Keratinocyte (primary cell): ENCODE measurements at places on chromosomes 12 and 14.

GRCh38 chr14:94171208-94171607 lies 2.9 kb upstream of the PPP4R4 start:
- peak; percentile 26 for DNase-seq

- DNase-seq, result no peak
Measured at GRCh38 chr12:25256826-25257225, 6.1 kb upstream of the KRAS start.

DNA sequence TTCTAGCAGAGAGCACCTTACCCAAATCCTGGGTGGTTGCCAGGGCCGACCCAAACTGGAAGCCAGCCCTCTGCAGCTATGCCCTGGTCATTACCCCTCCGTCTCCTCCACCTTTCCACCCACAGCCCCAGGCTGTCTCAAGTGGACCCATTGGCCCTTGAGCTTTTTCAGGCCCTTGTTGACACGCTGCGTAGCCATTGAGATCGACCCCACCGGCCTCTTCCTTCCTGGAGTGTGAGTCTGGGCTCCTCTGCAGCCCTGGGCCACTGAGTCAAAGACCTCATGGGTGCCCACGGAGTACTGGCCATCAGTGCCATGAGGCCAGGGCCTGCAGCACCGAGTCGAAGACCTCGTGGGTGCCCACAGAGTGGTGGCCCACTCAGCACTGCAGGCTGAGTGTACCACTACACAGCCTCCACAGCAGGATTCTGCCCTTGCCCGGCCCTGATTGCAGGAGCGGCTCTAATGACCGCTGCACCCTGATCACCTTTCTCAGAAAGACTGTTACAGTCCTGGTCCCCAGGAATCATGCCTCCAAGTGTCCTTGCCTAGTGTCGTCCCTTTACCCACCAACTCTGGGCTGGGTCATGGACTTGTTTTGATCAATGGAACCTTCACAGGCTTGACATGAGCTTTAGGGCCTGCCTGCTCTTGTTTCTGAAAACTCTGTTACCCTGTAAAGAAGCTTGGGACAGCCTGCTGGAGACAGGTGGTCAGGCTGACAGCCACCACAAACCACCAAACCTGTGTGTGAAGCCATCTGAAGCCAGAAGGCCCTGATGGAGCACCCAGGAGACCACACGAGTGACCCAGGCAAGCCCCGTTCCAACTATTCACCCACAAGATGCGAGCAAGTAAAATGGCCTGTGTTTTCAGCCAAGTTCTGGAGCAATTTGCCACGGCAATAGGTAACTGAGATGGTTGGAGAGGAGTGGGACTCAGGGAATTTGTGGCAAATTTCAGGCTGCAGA lies 39.6 kb upstream of the TRAF3 start:
- no peak for DNase-seq

- no peak for DNase-seq
Measured at GRCh38 chr12:64680235-64680634, 69.9 kb downstream of the RASSF3 start.

GRCh38 chr12:54475537-54475936 lies 2.1 kb upstream of the GTSF1 start:
- no peak for DNase-seq

GRCh38 chr12:117309276-117309925 lies 52.0 kb downstream of the NOS1 start:
- DNase-seq, result no peak

GRCh38 chr12:9925705-9926393 lies 6.3 kb downstream of the CLEC2A start:
- DNase-seq, result no peak

DNA sequence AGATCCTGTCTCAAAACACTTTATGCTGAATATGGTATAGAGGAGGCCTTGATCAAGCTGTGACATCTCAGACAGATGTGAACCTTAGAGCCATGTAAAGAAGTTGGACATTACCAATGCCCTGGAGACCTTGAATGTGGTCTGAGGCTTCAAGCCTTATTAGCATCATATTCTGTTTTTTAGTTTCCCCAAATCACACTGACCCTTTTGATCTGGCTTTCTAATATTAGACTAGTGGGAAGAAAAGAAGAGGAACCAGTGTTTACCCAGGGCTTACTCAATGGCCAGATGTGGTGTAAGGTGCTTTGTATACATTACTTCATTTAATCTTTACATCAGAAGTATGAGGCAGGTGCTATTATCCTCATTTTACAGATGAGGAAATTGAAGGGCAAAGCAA lies 10.6 kb upstream of the TBPL2 start:
- no peak for DNase-seq

DNA sequence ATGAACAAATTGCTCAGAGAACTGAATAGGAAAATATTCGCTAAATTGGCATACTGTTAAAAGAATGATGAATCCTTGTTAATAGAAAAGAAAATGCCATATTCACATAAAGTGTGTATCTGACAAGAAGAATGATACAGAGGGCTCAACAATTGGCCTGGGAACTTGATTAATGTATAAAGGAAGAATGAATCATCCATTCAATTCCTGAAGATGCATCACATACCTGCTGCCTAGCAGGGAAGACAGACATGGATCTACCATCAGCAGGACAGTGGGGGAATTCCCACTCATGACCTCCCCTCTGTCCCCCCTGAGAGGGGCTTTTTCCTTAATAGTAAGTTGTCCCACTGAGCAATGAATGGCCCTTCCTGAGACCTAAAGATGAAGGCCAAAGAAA lies 13.5 kb downstream of the PTPN21 start:
- DNase-seq, result no peak

DNA sequence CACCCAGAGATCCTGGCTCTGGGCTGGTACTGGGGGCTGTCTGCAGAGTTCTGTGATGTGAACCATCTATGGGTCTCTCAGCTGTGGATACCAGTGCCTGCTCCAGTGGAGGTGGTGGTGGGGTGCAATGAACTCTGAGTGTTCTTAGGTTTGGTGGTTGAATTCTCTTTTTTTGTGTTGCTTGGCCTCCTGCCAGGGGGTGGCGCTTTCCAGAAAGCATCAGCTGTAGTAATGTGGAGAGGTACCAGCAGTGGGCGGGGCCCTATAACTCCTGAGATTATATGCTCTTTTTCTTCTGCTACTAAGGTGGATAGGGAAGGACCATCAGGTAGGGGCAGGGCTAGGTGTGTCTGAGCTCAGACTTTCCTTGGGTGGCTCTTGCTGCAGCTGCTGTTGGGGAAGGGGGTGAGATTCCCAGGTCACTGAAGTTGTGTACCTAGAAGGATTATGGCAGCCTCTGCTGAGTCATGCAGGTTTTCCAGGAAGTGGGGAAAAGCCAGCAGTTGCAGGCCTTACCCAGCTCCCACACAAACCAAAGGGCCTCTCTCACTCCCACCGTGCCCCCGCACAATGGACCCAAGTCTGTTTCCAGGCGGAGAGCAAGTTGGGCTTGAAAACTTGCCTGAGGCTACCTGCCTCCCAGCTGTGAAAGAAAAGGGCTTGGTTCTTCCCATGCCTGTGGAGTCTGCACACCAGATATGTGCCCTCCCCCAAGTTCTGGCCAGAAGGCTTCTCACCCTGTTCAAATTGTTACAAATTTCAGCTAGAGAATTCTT lies 18.6 kb downstream of the CCER1 start:
- no peak for DNase-seq

- no peak for DNase-seq
Measured at GRCh38 chr14:48970943-48971342, 615.2 kb downstream of the RPS29 start.

GRCh38 chr12:9725213-9725870 lies 7.6 kb downstream of the CLECL1 start:
- no peak for DNase-seq

GRCh38 chr12:117836999-117837736 lies 131.6 kb downstream of the KSR2 start:
- DNase-seq, result no peak

DNA sequence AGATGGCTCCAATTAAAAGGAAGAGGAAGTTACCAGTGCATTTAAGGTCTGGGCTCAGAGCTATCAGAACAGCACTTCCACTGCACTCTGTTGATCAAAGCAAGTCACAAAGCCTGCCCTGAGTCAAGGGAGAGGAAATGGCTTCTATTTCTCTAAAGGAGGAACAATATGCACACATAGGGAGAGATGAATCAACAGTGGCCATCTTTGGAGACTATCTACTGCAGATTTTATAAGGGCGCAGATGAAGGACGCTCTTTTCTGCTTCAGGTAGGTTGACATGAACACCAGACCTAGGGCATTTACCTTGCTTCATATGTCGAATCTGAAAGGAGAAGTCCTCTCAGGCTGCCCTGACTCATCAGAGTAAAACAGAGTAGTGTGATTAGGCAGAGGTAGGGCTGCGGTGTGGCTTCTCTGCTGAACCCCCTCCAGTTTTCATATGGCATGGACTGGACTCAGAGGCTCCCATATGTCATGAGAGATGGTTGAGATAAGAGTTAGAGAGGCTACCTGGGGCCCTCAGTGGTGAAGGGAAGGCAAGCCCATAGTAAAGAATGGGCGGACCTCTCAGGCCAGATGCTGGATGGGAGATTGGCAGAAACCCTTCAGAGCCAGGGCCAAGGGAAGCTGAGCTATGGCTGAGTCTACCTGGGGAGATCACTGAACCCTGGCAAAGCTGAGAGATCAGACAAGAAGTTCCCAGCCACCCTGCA lies 84.4 kb downstream of the ARF6 start:
- DNase-seq, result no peak

GRCh38 chr14:40252817-40253447 lies 820.7 kb upstream of the FBXO33 start:
- DNase-seq, result no peak

DNA sequence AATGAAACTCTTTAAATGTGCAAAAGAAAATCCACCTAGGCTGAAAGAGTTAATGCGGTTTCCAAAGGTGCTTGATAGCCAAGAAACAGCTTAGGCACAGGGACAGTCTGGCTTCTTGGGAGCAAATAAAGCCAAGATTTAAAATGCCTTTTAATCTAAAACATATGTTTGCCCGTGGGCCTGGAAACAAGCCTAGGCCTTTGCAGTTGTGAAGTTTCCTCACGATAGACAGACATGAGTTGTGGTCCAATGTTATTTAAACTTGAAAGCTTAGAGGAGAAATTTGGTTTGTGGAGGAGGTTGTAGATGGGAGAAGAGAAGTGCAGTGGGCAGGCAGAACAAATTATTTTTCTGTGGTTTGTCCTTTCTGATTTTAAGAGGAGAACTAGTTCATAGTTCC lies 29.8 kb downstream of the PROX2 start:
- no peak for DNase-seq

DNA sequence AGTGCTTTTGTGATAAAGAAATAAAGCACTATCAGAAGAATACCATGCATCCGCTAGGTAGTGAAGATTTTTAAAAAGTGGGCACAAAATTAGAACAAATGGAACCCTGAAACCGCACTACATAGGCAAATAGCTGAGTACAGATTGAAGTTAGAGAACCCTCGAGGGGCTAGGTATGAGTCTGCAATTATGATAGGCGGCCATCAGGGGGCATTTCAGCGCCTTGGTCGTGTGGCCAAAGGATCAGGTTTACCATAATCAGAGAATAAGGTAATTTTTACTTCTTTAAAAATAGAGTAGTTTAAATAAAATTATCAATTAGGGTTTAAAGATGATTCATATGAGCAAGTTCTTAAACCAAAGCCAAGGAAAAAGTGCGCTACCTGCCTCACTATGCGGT lies 129.8 kb downstream of the TMX1 start:
- DNase-seq, result no peak

DNA sequence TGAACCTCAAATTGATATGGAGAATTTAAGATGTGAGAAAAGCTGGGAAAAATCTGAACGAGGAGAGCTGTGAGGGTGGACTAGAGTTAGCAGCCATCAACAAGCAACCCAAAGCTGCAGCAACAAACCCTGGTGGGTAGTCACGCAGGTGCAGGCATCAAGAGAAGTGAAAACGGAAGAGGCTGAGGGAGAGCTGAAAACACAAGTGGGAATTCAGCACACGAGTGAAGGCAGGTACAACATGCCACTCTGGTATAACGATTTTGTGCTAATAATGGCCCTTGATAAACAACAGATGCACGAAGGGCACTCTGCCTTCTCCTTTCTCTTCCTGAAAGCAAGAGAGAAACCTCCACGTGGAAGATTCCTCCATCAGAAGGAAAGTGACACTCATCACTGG lies 11.5 kb downstream of the TCL1B start:
- no peak for DNase-seq

- DNase-seq, result no peak
Measured at GRCh38 chr12:129404556-129404955, 499.3 kb downstream of the TMEM132D start.

DNA sequence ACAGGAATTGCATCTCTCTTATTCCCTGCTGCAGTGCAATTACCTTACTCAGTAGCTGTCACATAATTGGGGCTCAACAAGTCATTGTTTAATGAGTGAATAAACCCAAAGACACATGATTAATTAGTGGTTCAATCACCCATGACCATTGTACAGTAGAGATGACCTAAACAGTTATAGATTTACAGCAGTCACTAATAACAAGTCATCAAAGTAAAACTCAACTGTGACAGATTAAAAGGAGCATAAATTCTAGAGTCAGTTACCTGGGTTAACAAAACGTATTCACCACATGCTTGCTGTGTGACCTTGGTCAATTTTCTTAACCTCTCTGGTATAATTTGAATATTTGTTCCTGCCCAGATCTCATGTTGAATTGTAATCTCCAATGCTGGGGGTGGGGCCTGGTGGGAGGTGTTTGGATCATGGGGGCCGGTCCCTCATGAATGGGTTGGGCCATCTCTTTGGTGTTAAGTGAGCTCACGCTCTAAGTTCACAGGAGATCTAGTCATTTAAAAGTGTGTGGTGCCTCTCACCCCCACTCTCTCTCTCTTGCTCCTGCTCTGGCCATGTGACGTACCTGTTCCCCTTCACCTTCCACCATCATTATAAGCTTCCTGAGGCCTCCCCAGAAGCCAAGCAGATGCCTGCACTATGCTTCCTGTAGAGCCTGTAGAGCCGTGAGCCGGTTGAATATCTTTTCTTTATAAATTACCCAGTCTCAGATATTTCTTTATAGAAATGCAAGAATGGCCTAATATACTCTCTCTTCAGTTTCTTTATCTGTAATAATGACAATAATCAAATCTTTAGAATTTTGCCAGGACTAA lies 141.9 kb upstream of the PLEKHG7 start:
- DNase-seq, result no peak

DNA sequence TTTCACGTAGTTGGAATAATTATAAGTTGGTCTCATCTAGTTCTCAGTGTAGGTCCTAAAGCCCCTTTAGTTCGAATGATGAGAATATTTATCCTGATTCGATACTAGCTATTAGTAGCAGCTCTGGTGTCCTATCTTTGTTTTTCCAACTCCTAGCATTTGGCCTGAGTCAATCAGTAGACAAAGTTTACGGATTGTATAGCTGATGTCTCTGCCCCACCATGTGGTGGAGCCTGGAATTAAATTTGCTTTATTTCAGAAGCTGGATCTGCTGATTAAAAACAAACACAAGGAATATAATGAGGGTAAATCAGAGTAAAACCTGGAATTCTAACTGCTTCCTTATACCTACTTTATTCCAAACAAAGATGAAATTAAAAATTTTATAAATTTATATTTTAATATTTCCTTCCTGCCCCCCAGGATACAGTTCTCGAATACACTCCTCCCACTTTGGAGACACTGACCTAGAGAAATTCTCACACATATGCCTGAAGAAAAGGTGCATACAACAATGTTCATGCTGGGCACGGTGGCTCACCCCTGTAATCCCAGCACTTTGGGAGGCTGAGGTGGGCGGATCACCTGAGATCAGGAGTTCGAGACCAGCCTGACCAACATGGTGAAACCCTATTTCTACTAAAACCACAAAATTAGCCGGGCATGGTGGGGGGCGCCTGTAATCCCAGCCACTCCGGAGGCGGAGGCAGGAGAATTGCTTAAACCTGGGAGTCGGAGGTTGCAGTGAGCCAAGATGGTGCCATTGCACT lies 7.6 kb upstream of the BRMS1L start:
- no peak for DNase-seq

- no peak for DNase-seq
Measured at GRCh38 chr14:24361326-24361725, 6.7 kb upstream of the NFATC4 start.

- no peak for DNase-seq
Measured at GRCh38 chr12:80838708-80839107, 99.0 kb downstream of the LIN7A start.
